Thymus (tissue), 14 donors: ENCODE measurements at places on chromosomes 12 and 14. TPM values are rescaled to one million over a fixed set of nuclear protein-coding genes. Genes with fewer than 3 reads are reported as not detected.

The RARG gene
- 8.5 TPM for polyA plus RNA-seq

The HEBP1 gene
- polyA plus RNA-seq = 42.3 TPM

The RSRC2 gene
- 112 TPM for polyA plus RNA-seq

The TRHDE gene
- 0.18 TPM for polyA plus RNA-seq

The STON2 gene
- 5.4 TPM for polyA plus RNA-seq

The JPH4 gene
- 0.59 TPM for polyA plus RNA-seq

The PTCSC3 gene
- polyA plus RNA-seq = not detected

The MANSC4 gene
- polyA plus RNA-seq = 0.11 TPM

The KRT83 gene
- 1.0 TPM for polyA plus RNA-seq

The GLT1D1 gene
- polyA plus RNA-seq = 1.1 TPM

The RILPL1 gene
- 11.8 TPM for polyA plus RNA-seq

The TAS2R20 gene
- 0.30 TPM for polyA plus RNA-seq

The C14orf39 gene
- 0.66 TPM for polyA plus RNA-seq

The SART3 gene
- polyA plus RNA-seq = 21.0 TPM

The AQP6 gene
- polyA plus RNA-seq = under 0.01 TPM

The DACT1 gene
- 4.0 TPM for polyA plus RNA-seq

The CALCOCO1 gene
- 92.9 TPM for polyA plus RNA-seq

DNA sequence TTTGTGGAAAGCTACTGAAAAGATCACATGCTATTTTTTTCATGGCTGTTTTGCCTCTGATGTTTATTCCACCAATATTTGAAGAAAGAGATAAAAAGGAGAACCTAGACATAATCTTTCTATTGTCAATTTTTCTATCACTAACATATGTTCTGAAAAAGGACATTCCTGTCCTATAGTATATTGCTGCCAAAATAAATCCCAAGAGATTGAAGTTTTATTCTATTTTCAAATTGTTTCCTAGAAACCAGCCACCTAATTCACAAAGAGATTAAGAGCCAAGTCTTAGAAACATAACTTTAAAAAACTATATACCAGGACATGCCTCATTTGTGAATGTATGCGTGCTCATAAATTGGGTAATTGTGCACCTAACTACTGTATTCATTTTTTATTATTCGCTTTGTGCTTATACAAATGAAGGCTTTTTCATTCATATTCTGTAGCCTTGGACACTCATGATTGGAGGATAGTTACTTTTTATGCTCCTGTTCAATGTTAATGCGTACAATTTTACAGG, 200.7 kb downstream of the FUT8 start:
- no peak for DNase-seq

- DNase-seq = no peak
These were observed 33.7 kb upstream of the PPP1CC start for GRCh38 chr12:110776410-110776809.

- DNase-seq = no peak
These were observed 5.6 kb downstream of the MARCHF9 start for GRCh38 chr12:57760347-57760982.

DNA sequence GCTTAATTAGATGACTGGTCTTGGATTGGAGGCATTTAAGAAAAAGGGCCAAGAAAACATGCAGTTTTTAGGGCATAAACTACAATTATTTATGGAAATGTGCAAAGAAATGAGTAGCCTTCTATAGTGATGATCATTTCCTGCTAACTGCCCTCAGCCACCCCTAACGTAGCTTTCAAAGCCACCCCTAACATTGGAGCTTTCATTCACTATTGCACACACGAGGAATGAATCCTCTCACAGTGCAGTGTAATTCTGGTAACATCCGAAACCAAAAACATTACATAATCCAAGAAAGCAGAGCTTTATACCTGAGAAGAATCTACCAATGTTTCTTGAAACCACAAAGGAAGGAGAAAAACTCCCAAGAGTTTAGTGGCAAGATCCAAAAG, 1003.6 kb downstream of the TMEM121 start:
- no peak for DNase-seq

- DNase-seq = no peak
These were observed 90.3 kb downstream of the STAB2 start for GRCh38 chr12:103677341-103677740.

GRCh38 chr12:110536834-110537604, 34.9 kb downstream of the RAD9B start:
- no peak for DNase-seq

- DNase-seq = no peak
These were observed 291.8 kb downstream of the FOXN3 start for GRCh38 chr14:89125216-89125615.

DNA sequence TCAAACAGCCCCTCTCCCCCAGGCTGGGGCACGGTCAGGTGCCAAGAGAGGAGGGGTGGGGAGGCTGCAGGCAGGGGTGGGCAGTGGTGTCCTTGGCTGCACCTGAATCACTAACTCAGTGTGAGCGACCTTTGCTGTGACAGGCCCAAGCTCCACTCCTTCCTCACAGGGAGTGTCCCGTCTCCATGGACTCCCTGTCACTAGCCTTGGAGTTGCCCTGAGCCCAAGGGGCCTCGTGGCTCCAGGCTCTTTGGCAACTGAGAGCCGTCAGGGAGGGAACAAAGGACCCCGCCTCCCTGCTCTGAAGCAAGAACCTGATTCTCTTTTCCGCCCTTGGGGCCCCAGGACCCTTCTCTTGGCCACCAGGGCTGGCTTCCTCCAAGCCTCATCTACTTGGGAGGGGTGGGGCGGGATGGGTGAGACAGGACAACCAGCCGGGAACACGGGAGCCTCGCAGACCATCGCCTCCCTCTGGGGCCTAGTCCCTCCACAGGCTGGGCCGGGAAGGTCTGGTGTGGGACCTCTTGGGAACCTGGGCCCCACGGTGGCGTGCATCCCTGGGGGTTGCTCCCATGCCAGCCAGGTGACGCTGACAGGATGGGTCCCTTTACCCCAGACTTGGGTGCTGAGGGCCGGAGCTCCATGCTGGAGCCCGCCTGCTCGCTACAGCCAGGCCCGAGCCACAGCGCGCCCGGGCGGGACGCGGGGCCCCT, 935 bp upstream of the ADSS1 start:
- DNase-seq = no peak

- no peak for DNase-seq
These were observed 6.6 kb downstream of the PRKAB1 start for GRCh38 chr12:119674560-119674959.

- no peak for DNase-seq
These were observed 3.1 kb downstream of the ARHGEF25 start for GRCh38 chr12:57614178-57614947.

GRCh38 chr14:74014299-74014698, 4.8 kb downstream of the ENTPD5 start:
- DNase-seq = no peak

DNA sequence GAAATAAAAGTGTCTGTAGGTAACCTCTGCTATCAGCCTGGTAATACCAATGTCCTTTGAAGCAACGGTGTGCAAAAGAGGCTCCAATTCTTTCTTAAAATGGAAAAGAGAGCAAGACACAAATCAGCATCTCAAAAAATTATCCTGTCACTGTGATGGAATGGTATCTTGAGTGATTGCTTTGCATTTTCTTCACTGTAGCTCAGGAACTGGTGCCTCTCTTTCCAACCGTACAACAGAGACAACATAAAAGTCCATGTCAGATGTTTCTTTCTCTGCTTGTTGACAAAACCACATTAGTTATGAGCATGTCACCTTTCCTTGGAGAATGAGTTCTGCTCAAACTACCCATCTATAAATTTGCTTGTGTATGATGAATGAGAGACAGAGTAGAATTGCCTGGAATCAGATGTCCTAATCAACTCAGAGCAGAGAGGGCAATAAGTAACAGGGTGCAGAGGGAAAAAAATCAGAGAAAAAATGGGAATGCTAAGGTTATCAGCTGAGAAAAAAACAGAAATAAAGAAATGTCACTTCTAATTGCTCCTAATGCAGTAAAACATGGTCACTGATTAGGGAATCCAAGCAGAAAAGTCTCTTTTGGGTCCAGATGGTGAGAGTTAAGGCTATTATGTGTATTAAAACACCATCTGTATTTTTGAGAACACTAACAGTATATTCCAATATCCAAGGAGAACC, 465.0 kb upstream of the ATP2B1 start:
- DNase-seq = no peak

DNA sequence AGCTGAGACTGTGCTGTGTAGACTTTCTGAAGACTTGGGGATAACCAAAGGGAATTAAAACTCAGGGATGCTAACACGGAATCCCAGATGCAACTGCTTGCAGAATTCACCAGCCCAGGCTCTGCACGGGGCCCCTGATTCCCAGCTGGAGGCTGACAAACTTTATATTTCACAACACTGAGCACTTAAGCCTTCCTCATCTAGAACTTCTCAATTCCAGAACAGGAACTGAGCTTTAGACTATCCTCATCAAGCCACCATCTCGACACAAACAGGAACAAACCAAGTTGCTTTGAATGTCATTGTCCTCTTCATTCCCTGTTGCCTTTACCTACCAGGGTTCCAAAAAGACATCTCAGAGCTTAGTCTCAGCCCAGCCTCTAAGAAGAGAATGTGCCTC, 22.2 kb downstream of the CCDC63 start:
- no peak for DNase-seq

GRCh38 chr12:27161458-27162228, 79.3 kb upstream of the C12orf71 start:
- no peak for DNase-seq

GRCh38 chr14:48771717-48772116, 814.5 kb downstream of the RPS29 start:
- DNase-seq = no peak

DNA sequence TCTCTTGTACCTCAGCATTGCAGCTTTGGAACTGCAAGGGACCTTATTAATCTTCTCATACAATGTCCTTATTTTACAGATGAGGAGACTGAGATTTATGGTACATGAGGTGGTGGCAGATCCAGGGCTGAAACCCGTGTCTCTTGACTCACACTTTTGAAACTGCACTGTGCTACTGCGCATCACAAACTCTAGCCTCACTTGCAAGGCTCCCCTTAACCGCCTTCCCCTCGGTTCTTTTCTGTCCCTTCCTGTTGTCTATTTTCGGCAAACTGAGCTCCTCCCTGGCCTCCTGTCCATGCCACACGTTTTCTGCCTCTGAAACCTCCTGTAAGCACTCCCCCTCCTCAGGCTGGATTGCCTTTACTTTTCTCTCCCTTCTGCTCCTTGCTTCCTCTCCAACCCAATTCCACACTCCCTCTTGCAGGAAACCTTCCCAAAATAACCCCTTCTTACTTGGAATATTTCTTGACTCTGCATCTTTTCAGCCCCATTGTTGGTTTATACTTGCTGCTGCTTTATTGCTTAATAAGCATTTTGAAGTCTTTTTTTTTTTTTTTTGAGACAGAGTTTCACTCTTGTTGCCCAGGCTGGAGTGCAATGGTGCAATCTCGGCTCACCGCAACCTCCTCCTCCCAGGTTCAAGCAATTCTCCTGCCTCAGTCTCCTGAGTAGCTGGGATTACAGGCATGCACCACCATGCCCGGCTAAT, 72.4 kb upstream of the CISTR start:
- no peak for DNase-seq

GRCh38 chr14:68637106-68638021, 155.5 kb downstream of the ZFP36L1 start:
- no peak for DNase-seq

GRCh38 chr12:115010324-115010995, 326.5 kb upstream of the TBX3 start:
- DNase-seq = no peak

GRCh38 chr12:6863586-6864321, 3.6 kb upstream of the TPI1 start:
- DNase-seq = no peak

DNA sequence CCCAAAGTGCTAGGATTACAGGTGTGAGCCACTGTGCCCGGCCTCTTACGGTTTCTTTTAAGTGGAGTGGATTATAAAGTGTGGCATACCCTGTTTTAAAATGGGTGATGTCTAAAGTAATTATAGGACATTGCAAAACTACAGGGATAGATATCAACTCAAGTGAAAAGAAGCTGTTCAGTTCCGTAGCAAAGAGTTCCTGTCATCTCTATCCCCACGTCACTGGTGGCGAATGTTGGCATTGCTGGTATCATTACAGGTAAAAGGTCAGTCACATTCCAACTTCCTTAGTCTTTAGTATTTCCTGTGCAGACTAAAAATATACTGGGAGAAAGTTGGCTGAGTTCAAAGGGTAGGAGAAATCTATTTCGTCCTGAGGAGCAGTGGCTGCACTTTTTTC, 95.6 kb upstream of the SLC38A2 start:
- no peak for DNase-seq

GRCh38 chr12:2229661-2230539, 177.1 kb downstream of the CACNA1C start:
- peak; percentile 15 for DNase-seq

DNA sequence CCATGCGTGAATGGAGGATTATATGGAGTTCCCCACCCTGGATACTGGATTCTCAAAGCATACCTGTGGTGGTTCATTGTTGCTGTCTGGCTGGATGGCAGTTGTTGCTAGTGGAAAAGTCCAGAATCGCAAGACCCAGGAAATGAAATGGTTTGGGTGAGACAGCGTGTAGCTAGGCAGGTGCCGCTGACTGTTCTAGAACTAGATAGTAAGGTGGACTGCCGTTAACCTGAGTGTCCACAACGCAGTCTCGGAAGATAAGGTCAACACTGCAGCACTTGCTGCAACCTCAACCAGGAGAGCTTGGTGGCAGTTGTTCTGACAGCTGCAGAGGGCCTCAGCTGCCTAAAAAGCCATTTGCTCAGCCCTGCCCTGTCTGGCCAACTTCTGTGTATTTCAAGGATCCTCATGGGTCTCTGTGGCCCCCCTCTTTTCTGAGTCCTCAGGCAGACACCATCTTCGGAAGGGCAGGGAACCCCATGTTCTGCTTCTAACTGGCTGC, 15.5 kb upstream of the IRF2BPL start:
- DNase-seq = no peak

DNA sequence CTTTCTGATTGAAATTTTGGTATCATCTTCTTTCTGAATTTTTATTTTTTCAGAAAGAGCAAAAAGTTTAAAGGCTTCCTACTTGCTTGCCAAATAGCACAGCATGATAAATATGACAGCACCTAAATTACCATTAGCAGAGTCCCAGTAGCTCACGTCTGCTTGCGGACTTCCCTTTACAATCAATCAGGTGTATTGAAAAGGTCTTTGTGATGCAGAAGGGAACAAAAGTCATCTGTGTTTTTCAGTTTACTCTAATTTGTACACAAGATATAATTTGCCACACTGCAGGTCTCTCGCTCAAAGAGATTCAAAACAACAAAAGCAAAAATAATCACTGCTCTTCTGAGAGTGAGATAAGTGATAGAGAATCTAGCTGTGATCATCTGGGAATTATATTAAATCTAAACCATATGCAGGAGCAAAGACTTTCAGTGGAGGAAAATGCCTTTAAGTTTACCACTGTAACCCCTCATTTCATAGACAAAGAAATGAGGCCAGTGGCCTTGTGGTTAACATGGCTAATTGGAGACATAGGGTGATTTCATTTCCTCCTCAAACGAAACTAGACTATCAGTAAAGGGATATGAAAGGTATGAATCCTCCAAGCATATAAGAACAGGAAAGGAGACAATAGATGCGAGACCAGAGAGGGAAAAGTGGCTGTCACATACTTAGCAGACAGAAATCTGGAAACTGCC, 240.8 kb upstream of the TMPO start:
- DNase-seq = no peak

- no peak for DNase-seq
These were observed 890 bp downstream of the AVPR1A start for GRCh38 chr12:63149909-63150712.
